Activated CD8-positive, alpha-beta memory T cell treated with anti-CD3 and anti-CD28 coated beads for 24 hours (primary cell): ENCODE measurements at places on chromosomes 3 and 15.

DNA sequence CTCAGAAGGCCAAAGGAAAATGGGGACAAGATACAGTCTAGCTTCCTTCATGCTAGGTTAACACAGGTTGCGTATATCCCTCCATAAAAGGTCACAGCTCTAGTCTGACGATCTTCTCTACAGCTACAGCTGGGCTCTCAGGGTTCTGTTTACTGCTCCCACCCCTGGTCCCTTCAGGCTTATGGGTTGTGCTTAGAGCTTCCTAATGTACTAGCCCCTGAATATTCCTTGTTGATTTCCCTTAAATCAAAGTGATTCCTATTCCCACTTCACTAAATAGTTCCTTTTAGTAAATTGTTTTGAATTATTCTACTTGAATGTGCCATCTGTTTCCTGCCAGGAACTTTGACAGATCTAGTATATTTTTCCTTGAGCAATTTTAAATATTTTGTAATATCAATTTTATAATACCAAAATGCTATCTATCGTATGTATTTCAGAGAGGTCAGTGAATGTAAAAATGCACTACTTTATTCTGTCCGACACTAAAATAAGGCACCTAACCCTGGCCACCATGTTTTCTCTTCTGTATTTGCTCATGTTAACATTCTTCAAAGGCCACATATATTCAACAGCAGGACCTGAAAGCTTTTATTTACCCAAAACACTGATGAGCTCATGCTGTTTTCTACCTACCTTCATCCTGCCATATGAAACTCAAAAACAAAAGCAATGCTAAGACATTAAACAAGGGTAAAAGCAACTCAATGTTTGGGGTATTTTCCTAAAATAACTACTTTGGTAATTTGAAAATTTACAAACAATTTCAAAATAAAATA is 92.8 kb upstream of the TGFBR2 start:
- no peak for DNase-seq

DNA sequence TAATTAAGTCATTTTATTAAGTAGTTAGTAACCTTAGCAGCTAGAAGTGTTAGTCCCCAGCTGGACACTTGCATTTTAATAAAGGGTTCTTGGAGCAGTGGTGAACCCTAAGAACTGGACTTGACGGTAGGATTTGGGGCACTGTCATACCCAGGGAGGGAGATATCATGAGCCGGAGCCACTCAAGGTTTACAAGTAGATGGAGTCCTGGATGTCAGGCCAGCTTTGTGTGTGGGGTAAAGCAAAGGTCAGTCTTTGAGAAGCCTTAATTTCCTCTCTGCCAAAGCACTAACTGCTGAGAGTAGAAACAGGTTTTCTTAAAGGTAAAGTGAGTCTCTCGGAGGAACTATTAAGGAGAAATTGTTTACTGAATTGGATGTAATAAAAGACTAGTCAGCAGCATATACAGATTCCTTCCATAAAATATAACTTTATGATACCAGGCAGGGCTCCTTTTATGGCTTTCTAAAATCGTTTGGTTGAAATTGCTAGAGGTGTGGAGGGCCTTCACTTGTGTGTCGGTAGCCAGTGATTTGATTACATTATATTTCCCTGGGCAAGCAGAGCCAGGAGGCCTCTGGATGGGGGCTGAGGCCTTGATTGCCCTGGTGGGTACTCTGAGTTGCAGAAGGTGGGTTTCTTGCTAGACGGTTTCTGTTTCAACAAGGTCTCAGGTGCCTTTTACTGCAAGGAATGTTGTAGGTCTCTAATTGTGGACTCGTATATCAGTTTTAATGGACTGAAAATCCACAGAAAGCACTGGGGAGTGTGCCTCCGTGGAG is 23.1 kb downstream of the SQOR start:
- DNase-seq: no peak

GRCh38 chr15:52496776-52497470 is 31.8 kb downstream of the MYO5A start:
- no peak for DNase-seq

- DNase-seq: no peak
These were observed 222.8 kb upstream of the TPRG1 start for GRCh38 chr3:188948997-188949389.

DNA sequence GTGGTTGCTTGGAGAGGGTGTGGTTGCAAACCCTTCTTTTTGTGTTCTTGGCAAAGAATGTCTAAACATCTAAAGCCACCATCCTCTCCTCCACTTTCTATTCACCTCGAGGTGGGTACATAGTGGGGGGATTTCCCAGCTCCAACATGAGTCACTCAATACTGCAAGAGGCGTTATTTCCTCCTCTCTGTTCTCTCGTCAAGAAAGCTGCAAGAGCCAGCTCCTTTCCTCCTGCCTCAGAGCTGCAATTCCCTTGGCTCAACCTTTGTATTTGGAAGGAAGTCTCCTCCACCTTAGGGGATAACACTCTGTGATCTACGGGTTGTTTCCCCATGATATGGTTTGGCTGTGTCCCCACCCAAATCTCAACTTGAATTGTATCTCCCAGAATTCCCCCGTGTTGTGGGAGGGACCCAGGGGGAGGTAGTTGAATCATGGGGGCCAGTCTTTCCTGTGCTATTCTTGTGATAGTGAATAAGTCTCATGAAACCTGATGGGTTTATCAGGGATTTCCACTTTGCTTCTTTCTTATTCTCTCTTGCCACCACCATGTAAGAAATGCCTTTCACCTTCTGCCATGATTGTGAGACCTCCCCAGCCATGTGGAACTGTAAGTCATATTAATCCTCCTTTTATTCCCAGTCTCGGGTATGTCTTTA is 138.4 kb downstream of the PLCL2 start:
- DNase-seq: peak; percentile 77

DNA sequence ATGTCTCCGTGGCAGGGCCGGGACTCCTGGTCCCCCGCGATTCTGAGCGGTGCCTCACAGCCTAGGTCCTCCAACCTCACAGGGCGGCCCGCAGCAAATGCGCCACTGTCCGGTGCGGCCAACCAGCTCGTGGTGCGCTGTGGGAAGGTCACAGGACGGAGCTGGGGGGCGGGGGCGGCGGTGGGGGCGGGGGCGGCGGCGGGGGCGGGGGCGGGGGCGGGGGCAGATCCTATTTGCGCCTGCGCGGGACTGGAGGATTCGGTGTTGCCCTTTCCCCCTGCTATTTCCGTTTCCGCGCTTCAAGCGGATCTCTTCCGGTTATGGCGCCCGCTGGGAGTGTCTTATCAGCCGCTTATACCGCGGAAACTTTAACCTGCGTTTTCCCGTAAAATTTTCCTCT is 106.7 kb upstream of the SNRPN start:
- no peak for DNase-seq

- no peak for DNase-seq
These were observed 601.9 kb upstream of the TGFBR2 start for GRCh38 chr3:30004481-30004880.

DNA sequence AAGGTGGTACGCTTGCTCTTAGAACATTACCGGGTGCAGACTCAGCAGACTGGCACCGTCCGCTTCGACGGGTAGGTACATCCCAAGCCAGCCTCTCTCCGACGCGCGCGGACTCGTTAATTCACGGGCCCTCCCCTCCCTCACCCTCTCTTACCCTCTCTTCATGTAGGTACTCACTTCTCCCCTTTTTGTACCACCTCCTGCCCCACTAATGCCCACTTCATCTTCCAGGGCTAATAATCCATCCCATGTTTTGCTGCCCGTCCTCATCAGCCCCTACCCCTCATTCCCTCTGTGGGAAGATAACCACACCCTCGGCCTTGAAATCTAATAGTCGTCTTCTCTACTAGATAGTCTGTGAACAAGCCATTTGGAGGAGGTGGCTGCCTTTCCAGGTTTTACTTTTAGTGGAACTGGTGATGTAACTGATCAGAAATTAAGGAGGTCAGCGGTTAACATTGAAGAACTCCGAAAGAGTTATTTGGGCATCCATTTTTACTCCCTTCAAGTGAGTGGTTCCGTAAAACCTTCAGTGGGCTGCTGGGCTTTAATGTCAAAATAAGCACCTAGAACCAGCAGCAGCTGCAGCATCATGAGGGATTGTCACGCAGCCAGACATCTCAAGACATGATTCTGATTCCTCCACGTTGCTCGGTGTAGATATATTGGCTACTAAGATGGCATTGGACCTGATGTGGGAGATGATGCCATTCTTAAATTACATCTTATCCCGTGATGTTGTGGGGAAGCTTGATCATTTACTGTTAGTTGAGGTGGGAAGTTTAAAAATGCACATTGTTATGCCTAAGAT is 1.3 kb downstream of the FEM1B start:
- no peak for DNase-seq

DNA sequence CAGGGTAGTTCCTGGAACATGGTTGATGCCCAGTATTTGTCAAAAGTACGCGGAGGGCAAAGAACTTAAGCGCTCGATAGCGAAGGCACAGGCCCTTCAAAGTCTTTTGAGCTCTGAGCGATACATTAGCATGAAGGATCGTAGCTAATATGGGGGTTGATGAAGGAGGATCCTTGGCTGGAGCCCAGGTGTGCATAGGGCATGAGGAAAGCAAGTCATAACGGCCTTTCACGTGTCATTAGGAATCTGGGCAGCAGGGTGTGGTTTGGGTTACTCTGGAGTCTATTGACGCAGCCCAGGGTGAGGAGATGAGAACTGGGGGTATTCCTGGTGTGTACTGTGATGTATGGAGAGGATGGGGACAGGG is 31.7 kb downstream of the SPINK8 start:
- no peak for DNase-seq

DNA sequence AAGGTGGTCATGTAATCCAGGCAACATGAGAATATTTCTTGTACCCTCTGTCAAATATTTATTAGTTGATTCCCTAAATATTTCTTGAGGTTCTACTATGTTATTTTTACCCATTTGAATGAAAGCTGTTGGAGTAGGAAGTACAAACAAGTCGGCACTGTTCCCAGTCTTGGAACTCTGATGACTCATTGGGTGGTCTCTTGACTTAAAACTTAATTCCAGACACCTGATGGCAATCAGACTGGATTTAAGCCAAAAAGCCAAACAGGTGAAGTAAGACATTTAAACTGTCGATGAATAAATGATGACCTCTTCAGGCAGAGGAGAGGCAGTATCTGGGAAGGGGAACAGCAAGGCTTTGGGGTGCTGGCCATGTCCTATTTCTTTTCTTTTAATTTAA is 22.8 kb downstream of the C2CD4A start:
- DNase-seq: no peak

- DNase-seq: no peak
These were observed 600.9 kb upstream of the ROBO2 start for GRCh38 chr3:76438971-76439370.

- DNase-seq: no peak
These were observed 27.9 kb downstream of the SIDT1 start for GRCh38 chr3:113560271-113560670.

DNA sequence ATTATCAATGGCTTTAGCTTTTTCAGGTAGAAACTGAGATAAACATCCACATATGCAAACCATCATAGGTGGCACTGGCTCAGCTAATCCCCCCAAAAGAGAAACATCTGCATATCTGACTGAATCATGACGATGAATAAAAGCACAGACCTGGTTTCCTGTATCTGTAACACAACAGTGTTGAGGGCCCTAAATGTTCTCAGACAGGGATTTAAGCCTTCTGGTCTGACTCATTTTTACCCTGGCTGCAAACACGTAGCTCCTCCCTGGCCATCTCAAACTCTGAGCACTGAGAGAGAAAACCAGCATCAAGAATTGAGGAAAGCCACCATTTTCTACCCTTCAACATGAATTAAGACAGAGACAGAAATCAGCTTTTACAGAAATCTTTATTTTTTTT is 35.2 kb downstream of the GLB1 start:
- no peak for DNase-seq

DNA sequence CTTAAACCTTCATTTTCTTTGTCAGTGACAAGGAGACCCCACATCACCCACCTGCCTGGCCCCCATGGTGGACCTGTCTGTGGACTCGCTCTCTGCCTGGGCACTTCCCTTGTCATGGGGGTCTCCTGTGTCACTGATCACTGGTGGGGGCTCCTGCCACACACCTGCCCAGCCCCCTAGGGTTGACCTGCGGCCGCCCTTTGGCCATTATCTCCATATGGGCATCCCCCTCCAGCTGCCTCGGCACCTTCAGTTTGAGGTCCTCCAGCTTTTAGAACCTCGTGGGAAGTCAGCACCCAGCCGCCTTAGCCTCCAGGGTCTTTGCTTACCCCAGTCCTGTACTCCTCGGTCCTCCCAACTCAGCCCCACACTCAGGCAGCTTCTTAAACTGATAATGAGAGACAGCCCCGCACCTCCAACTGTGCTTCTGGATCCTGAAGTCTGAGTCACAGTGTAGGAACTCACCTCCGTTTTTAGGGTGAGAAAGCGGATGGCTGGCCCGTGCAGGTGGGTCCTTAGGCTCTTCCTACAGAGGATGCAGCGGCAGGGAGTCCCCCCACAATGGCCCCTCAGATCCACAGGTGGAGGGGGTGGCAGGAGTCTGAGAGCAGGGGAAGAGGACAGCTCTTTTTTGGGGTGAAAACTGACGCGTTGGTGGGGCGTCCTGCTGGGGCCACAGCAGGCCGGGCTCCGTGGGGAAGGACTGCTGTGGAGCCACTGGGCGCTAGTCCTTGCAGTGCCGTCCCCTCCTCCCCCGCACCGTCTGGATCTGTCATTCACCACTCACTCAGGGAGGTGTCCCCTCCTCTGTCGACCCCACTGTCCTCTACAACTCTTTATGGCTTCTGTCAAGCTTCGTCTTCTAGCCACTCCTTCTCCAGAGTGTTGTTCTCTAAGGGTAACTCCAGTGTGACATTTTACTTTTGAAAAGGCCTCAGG is 8.7 kb upstream of the PRR23E start:
- no peak for DNase-seq

- DNase-seq: no peak
These were observed 27.6 kb downstream of the TBC1D23 start for GRCh38 chr3:100288288-100288894.

DNA sequence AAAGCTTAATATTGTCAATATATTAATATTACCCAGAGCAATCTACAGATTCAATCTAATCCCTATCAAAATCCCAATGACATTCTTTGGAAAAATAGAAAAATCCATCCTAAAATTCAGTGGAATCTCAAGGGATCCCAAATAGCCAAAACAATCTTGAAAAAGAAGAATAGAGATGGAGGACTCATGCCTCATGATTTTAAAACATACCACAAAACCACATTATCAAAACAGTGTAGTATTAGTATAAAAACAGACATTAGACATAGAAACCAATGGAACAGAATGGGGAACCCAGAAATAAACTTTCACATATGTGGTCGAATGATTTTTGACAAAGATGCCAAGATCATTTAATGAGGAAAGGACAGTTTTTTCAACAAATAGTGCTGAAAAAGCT is 14.6 kb downstream of the NEK4 start:
- no peak for DNase-seq

DNA sequence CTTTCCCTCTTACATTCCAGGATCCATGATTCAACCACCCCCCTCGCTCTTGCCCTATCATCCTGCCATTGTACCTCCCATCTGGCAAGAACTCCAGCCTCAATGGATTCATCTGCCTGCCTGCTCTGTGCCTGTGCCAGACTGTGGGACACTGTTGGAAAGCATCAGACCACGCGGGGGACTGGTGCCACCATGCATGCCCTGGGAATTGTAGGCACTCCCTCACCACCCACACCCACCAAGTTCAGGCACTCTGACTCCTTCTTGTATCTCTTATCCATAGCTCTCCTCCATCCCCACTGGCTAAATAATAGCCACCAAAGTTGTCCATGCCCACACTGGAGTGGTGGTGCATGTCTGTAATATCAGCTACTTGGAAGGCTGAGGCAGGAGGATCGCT is 143.8 kb downstream of the TPRA1 start:
- no peak for DNase-seq
